ENCODE measurements at places on chromosomes 12 and 14.

- DNase-seq = no peak
Observed at GRCh38 chr14:71752111-71752738, 180.0 kb upstream of the RGS6 start.

DNA sequence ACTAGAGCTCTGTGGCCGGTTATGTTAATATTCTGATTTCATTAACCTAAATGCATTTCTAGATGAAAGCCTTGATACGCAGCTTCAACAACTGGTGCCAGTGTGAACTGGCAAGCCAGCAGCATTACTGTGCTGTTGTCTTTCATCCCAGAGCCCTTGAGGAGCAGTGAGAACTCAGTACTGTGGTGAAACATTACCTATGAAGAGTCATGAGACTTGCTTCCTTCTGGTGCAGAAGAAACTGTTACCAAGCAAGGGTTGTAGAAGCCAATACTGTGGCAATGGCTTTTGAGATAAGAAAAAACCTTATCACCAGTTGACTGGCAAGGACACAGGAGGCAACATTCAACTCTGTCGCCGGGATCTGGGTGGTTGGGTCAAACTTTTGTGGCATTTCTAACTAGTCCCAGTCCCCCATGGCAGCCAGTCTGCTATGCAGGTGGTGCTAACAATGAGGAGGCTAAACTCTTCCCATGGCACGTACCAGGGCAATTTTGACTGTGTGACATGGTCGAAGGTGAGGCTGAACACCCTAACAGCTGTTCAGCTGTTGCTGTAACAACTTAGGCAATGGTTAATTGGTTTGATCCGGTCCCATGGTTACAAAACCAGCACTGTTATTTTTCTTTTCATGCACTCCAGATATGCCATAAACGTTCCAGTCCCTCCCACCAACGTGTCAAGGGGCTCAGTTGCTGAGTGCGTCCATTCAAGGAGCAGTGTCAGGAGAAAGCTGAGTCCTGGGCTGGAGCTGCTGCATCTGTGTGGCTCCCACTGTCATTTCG, 12.6 kb upstream of the LGALS3 start:
- no peak for DNase-seq

DNA sequence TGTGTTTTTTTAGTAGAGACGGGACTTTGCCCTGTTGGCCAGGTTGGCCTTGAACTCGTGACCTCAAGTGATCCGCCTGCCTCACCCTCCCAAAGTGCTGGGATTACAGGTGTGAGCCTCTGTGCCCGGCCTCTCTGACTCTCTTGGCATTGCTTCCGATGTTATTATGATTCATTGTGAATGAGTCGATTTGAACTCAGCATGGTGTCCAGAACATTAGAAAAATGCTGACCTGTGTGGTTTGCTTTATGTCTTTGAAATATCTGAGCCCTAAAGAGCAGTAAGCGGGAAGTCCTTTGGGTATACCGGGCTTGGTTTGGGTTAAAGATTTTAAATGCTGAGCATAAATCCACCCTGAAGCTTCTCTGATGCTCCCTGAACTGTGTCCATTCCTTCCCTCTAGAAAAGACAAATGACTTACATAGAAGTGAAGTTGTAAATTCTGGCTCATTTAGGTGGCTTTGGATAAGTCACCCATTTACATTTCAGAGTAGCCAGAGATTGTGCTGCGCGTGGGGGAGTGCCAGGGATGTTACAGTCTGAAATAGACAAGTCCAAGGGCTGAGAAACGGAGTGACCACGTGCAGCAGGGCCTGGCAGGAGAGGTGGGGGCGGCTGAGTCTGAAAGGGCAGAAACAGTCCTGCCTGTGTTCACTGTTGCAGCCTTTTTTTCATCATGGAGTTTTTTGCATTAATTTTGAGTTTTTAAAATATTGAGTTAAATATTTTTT, 39.6 kb downstream of the SLC15A4 start:
- peak; percentile 29 for DNase-seq

DNA sequence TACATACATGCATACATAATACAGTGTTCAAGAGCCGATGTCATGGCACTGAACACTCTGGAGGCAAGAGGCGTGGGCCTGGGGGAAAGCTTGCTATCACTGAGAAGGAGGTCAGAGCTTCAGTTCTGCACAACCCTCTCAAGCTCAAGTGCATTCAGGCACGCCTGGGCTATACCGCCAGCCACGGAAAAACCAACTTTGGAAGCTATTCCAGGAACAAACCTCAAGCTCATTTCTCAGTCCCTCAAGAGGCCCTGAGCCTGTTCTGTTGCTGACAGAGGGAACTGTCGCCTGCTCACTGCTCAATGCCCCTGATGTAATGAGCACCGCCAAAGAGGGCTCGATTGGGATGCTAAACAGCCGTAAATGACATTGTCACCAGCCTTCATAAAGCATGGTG, 9.2 kb downstream of the NOS1 start:
- DNase-seq = no peak

DNA sequence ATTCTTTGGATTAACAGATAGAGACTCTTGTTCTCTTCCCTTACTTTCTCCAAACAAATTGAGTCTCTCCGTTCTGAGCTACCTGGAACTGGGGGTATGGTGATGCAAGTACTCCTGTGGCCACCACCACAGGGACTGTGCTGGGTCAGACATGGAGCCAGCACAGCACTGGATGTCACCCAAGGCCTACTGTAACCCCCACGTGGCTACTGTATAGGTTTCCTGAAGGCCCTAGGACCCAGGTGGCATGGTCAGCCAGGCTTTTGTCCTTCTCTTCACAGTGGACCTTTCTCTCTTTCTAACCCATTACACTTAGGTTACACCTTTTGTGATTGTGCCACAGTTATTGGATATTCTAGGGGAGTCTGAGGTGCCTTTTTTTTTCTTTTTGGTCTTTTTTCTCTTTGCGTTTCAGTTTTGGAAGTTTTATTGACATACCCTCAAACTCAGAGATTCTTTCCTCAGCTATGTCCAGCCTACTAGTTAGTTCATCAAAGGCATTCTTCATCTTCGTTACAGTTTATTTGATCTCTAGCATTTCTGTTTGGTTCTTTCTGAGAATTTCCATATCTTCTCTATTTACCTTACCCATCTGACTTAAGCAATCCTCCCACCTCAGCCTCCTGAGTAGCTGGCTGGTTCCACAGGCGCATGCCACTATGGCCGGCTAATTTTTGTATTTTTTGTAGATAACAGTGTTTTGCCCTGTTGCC, 6.0 kb upstream of the KLHDC2 start:
- no peak for DNase-seq

DNA sequence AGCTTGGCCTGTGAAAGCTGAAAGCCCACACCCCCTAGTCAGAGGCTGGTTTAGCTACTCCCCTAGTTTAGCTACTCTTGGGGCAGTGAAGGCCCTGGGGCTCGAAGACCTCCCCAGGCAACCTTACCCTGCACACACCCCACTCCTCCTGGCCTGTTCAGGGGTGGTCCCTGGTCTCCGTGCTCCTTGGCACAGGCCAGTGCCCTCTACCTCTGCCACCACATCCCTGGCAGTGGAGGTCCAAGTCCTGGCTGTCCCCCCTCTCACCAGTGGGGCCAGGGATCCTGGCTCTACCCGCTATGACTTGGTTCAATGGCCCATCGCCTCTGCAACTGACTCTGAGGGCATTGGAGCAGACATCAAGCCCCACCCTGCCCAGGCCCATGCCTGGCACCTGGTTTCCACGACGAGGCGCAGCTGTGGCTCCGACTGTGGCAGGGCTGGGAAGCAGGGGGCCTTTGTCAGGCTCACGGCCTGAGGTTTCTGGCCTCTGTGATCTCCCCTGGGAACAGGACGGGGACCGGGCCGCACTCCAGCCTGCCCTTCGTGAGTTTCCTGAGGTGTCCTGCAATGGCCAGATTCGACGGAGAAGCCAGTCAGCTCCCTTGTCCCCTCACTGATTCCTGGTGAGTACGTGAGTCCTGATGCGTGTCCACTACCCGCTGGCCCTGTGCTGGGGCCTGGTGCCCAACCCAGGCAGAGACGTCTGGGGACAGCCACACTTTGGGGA, 5.7 kb downstream of the TMEM121 start:
- no peak for DNase-seq

DNA sequence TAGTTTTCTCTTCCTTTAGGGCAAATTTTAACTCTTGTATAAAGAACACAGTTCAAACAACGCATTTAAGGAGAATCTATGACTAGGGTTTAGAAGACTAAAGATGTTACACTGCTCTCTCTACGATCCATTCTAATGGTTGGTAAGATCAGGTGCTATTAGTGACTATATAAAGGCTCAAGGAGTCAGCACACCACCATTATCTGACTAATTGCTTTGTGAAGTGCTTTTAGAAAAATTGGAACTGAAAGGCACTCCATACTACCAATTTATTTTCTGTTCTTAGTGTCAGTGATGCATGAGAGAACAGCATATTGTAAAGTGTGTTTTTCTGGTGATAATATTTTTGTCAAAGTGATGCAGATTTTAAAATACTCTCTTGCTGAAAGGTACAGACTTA, 136.8 kb downstream of the SYT1 start:
- DNase-seq = no peak

DNA sequence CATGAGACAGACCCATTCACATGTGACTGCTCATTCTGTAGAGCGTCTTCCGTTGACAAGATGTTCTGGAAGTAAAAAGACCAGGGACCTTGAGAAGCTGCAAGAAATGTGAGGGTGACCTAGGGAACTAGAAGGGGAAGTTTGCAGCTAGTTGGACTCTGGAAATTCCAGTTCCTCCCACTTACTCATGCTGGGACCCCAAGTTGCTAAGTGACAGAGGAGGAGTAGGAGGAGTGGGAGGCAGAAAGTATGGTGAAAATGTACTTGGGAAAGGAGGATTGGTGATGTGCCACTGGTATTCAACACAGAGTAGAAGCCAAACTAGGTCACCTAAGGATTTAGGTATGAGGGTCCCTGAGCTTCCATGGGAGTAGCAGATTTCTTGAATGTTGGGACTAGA, 132.4 kb downstream of the KCNA5 start:
- no peak for DNase-seq

DNA sequence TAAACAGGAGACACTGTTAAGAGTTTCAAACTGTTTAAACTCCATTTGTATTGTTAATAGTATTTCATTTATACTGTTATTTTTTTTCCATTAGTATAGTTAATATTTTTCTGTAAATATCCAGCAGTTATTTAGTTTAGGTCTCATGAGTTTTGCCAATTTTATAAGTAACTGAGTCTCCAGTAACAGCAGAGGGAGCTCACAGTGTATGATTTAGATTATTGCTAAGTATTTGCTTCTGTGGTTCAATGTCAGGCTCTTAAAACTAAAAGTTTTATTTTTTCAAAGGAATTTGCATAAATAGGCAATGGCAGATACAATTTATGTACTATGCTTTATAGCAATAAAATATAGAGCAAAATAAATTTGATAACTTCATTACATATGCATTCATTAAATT, 209.7 kb downstream of the ATXN7L3B start:
- peak; percentile 15 for DNase-seq

DNA sequence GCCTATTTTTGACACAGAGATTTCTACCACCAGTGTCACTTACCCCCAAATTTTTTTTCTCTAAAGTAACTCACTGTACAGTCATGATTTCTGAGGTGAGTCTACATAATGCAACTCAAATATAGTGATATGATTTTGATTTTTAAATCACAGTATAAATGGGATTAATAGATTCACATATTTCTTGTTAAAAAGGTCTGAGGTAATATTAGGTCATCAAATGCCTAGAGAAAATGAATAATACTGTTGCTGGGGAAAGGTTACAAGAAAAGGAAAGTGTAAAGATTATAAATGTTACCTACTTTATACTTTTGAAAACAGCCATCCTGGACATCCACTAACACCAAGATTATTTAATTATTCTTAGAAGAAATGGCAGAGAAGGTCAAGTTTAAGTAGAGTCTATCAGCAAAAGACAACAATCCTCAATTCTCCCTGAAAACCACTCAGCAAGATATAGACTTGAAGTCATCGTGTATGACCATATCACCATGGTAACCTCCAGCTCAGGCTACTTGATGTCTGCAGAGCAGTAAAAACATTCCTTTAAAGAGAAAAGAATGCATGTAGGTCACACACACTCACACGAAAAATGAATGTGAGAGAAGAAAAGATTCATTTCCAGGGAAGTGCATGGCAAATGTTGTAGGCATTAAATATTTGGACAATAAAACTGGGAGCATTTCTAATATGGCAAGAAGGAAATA, 58.7 kb downstream of the CCDC59 start:
- peak; percentile 8 for DNase-seq

DNA sequence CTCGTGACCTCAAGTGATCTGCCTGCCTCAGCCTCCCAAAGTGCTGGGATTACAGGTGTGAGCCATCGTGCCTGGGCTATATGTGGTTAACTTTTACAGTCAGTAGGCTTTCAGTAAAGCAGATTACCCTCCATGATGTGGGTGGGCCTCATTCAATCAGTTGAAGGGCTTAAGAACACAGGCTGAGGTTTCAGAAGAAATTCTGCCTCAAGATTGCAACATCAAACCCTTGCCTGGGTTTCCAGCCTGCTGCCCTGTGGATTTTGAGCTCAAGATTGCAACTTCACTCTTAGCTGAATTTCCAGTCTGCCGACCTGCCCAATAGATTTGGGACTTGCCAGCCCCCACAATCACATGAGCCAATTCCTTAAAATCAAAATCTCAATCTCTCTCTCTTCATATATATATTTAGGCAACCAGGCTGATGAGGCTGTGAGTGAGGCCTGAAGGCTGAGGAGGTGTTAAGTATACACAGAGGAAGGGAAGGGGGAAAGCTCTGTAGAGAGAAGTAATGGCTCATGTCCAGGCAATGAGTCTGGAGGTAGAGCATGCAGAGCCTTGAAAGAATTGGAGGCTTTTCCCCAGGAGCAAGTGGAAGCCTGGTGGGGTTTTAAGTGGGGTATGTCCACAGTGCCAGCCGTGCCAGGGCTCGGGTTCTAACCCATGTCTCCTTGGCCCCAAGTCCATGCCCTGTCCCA, 33.3 kb upstream of the ACTN1 start:
- peak; percentile 8 for DNase-seq

- DNase-seq = peak; percentile 78
Observed at GRCh38 chr12:122395319-122395718, 27.1 kb downstream of the CLIP1 start.

- no peak for DNase-seq
Observed at GRCh38 chr12:89948271-89949175, 239.9 kb upstream of the ATP2B1 start.

DNA sequence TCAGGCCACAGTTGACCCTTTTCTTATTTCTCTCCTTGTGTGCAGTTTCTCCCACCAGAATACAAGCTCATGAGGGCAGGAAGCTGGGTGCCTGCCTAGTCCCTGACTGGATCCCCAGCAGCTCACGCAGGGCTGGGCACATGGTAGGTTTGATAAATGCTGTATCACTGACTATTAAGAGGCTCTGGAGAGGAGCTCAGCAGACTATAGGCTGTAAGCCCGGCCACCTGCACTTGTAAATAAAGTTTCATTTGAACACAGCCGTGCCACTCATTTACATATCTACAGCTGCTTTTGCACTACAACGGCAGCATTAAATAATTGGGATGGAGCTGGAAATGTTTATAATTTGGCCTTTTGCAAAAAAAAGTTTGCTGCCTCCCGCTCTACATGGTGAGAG, 32.0 kb downstream of the CHGA start:
- no peak for DNase-seq

- DNase-seq = no peak
Observed at GRCh38 chr12:12336511-12336910, 13.5 kb downstream of the MANSC1 start.

All from bronchial epithelial cell (primary cell).